ENCODE measurements at places on chromosomes 3 and 15.
A peak's percentile ranks its signal among the peaks of the same experiment; 100 is the strongest.

DNA sequence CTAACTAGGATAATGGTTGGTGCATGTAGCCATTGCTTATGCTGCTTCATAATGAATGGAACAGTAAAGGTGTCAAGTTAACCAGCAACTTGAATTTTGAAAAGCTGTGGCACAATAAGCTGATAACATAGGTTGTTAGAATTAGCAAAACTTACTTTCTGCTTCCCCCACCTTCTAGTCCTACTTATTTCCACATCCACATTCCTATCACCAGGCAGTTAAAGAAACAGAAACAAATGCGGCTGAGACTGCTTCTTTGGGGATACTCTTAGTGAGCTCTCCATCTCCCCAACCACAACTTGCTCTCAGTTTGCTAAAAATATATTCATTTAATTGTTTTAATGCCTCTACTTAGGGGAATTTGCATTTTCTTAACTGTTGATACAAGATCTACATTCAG is 215.1 kb downstream of the TIGIT start:
- DNase-seq: no peak

DNA sequence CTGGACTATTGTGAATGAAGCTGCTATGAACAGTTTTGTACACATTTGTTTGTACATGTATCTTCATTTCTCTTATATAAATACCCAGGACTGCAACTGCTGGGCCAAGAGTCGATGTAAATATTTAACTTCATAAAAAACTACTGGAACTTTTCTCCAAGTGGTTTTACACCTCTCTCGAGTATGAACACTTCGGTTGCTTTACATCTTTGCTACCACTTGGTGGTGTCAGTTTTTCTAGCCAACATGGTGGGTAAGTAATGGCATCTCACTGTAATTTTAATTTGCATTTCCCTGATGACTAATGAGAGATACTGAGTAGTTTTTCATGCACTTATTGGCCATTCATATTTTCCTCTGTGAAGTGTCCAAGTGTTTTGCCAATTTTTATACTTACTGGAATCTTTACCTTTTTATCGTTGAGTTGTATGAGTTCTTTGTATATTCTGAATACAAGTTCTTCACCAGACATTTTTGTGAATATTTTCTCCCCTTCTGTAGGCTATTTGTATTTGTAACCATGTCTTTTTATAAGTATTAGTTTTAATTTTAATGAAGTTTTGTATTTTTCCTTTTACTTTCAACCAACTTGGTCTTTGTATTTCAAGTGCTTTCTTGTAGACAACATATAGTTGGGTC is 44.4 kb downstream of the PCOLCE2 start:
- peak; percentile 81 for DNase-seq

GRCh38 chr3:168534761-168535160 is 439.0 kb upstream of the GOLIM4 start:
- no peak for DNase-seq

DNA sequence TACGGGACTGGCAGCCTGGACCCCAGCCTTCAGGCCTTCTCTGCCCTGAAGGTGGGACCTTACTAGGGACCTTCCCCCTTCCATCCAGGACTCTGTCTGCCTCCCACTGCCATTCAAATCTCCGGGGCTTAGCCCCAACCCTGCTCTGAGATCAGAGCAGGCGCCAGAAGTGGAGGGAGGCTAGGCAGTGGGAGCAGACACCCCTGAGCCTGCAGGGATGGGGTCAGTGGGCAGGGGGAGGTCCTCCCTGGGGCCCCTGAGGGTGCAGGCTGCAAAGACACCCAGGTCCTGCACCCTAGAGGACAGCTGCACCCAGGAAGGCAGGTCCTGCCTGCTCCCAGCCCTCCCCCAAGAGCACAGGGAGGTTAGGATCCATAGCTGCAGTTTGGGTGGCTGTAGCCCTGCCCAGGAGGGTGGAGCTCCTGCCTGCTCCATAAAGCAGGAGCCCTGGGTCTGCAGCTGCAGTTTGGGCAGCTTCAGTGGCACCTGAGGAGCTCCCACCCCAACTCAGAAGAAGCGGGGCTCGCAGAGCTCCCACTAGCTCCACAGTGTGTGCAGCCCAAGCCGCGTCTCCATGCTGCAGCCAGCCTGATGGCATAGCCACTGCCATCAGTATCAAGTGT is 8.1 kb upstream of the POC1A start:
- DNase-seq: no peak

DNA sequence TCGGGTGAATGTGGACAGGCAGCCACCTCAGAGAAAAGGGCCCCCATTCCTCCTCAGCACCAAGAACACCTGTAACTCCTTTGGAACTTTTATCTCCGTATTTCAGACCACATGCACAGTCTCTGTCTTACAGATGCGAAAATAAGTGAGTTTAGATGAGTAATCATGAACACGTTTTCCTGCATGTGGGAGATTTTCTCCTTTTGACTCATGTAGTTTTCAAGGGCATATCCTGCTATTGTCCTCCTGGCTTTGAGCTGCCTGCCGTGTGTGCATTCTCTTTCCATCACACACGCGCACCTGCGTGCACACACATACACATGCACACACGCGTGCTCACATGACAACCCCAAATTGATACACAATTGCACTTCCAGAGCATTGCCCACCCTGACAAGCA is 239.2 kb downstream of the GABRG3 start:
- no peak for DNase-seq

DNA sequence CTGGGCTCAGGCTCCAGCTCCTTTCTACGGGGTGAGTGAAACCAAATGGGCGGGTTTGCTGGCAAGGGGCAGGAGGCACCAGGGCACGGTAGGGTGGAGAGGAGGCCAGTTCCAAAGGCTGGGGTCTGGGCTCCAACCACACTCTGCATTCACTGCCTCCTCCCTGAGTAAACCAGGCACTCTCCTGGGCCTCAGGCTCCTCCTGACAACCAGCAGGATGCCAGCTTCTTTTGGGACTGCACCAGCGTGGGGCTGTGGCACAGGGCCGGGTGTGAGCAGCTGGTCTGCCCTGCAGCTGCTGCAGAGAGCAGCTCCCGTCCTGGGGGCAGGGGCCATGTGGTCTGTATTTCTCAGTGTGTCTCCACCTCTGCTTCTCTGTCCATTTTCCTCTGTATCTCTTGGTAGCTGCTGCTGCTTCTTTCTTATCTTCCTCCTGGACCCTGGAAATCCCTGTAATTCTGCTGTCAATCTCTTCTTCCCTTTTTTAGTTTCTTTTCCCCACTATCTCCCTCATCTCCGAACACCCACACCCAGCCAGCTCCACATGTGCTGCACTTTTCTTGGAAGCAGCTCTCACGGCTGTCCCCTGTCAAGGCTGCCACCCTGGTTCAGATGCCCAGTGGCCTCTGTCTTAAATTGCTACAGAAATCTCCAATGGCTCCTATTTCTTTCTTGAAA is 54.9 kb upstream of the TBC1D21 start:
- DNase-seq: no peak

DNA sequence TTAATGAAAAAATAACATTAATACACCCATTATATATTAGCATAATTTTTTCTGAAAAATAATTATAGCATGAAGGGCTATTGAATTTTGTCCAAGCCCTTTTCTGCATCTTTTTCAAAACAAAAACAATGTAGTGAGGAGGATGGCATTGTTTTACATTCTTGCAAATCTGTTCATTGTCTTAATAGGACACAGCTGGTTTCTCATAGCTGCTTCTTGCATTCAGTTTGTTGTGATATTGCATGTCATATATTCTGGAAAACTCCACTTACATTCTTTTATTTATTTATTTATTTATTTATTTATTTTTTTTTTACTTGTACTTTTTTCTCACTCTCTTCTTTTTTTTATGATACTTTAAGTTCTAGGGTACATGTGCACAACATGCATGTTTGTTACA is 107.4 kb downstream of the NR1D2 start:
- no peak for DNase-seq

GRCh38 chr15:58213587-58214338 is 75.6 kb downstream of the AQP9 start:
- DNase-seq: peak; percentile 56

GRCh38 chr3:61136191-61136590 is 115.1 kb downstream of the FHIT start:
- DNase-seq: peak; percentile 61

GRCh38 chr3:13025778-13026518 is 47.3 kb downstream of the IQSEC1 start:
- no peak for DNase-seq

Data from epithelial cell of esophagus (primary cell).